Activated naive CD8-positive, alpha-beta T cell treated with anti-CD3 and anti-CD28 coated beads, Interleukin-2, amount 10 ng/mL, durations not matched to agents 7 days and 5 days (primary cell): ENCODE measurements at places on chromosomes 12 and 14. TPM values are rescaled to one million over a fixed set of nuclear protein-coding genes. Genes with fewer than 3 reads are reported as not detected.

DNA sequence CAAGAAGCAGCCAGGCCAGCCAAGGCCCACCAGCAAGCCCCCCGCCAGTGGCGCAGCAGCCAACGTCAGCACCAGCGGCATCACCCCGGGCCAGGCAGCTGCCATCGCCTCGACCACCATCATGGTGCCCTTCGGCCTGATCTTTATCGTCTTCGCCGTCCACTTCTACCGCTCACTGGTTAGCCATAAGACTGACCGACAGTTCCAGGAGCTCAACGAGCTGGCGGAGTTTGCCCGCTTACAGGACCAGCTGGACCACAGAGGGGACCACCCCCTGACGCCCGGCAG lies 15.0 kb downstream of the ORAI1 start:
- no peak overlapping the region for H3K27ac ChIP-seq
- no peak overlapping the region for H3K4me3 ChIP-seq
- no peak for DNase-seq
- H3K36me3 ChIP-seq: peaks cover 22% of the 10 kb centered on the region
- peaks cover 21% of the 10 kb centered on the region for H3K4me1 ChIP-seq

DNA sequence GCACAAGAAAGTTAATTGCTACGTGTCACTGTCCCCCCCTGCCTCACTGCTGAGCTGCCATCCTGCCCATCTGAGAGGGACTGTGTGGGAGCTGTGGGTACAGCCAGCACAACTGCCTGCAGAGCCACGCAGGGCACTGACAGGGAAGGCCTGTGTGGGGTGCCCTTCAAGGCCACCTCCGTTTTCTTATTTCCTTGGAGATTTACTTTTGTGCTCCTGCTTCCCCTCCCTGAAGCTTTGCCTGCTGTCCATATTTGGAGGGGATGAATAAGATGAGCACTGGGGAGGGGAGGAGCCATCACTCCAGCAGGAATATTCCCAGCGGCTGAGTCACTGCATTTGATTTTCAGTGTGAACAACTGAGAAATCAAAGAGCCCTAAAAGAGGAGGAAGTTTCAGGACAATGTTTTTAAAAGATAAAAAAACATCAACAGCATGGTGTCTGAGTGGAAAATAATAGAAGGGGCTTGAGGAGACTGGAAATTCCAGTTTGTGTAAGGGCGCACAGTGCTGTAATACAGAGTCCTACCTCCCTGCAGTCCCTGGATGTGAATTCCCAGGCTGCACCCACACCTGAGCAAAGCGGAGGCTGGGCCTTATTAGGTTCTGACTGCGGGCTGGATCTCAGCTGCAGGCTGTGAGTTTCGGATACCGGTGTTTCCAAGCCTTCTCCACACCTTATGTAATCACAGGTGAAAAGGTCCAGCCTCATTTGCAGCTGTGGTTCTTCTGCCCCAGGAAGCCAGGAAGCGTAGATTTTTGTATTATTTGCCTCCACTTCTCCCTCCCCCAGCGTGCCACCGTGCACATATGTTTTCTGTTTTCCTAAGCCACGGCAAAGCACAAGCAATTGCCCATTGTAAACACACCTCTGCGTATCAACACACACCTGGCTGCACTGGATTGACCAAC lies 192.6 kb upstream of the BCL2L14 start:
- peaks cover 21% of the 10 kb centered on the region for H3K4me1 ChIP-seq
- DNase-seq: no peak
- H3K36me3 ChIP-seq: peaks cover 30% of the 10 kb centered on the region
- H3K4me3 ChIP-seq: no peak overlapping the region
- H3K27ac ChIP-seq: no peak overlapping the region

- H3K4me1 ChIP-seq: peaks cover 22% of the 10 kb centered on the region
- H3K36me3 ChIP-seq: peaks cover 25% of the 10 kb centered on the region
- H3K27me3 ChIP-seq: no peaks in the 10 kb centered on the region
- H3K27ac ChIP-seq: no peak overlapping the region
- no peak overlapping the region for H3K4me3 ChIP-seq
Measured at GRCh38 chr14:52342849-52343596, 28.9 kb downstream of the PTGER2 start.

- DNase-seq: no peak
- H3K4me1 ChIP-seq: no peaks in the 10 kb centered on the region
- peaks cover 16% of the 10 kb centered on the region for H3K27me3 ChIP-seq
- no peak overlapping the region for H3K27ac ChIP-seq
Measured at GRCh38 chr14:76832503-76832988, 6.3 kb downstream of the LRRC74A start.

- peaks cover 20% of the 10 kb centered on the region for H3K4me1 ChIP-seq
- H3K27ac ChIP-seq: no peak overlapping the region
- no peak for DNase-seq
- H3K4me3 ChIP-seq: no peak overlapping the region
- no peaks in the 10 kb centered on the region for H3K27me3 ChIP-seq
Measured at GRCh38 chr12:93186131-93186530, 191.6 kb upstream of the NUDT4 start.

GRCh38 chr14:24059841-24060388 lies 8.1 kb downstream of the CARMIL3 start:
- DNase-seq: no peak
- peaks cover 2% of the 10 kb centered on the region for H3K27me3 ChIP-seq
- peaks cover 2% of the 10 kb centered on the region for H3K4me1 ChIP-seq
- no peak overlapping the region for H3K27ac ChIP-seq
- H3K36me3 ChIP-seq: no peaks in the 10 kb centered on the region
- H3K4me3 ChIP-seq: no peak overlapping the region

- H3K36me3 ChIP-seq: no peaks in the 10 kb centered on the region
- no peaks in the 10 kb centered on the region for H3K27me3 ChIP-seq
- no peak overlapping the region for H3K27ac ChIP-seq
- H3K4me1 ChIP-seq: no peaks in the 10 kb centered on the region
Measured at GRCh38 chr14:94539181-94539580, 22.1 kb upstream of the SERPINA4 start.

Gene CCDC38
- not detected for total RNA-seq

DNA sequence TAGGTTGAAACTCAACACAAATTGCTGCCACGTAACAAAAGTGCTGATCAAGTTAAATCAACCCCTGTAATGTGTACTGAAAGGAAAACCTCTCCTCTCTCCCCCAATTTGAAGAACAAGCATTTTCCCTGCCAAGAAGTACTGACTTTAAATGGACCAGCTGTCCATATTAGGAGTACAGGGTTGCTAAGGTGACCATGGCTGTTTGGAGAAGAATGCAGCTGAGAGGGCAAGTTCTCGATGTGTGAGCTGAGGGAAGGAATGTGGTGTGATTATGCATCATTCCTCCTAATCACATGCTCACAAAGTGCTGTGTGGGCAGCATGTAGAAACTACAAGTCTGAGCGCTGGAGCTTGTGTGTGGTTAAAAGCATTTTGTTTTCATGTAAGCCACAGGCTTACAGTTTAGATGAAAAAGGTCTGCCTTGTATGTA lies 50.9 kb upstream of the CCT2 start:
- H3K4me1 ChIP-seq: peaks cover 9% of the 10 kb centered on the region
- H3K36me3 ChIP-seq: peaks cover 13% of the 10 kb centered on the region
- H3K27ac ChIP-seq: no peak overlapping the region

- no peaks in the 10 kb centered on the region for H3K36me3 ChIP-seq
- H3K4me1 ChIP-seq: no peaks in the 10 kb centered on the region
- H3K27ac ChIP-seq: no peak overlapping the region
- peaks cover under 1% of the 10 kb centered on the region for H3K27me3 ChIP-seq
- no peak for DNase-seq
Measured at GRCh38 chr12:105949391-105949790, 189.4 kb downstream of the NUAK1 start.

Gene ATL1
- total RNA-seq: 1.5 TPM

Gene HIGD1C
- total RNA-seq: not detected

Gene LHX5
- not detected for total RNA-seq

DNA sequence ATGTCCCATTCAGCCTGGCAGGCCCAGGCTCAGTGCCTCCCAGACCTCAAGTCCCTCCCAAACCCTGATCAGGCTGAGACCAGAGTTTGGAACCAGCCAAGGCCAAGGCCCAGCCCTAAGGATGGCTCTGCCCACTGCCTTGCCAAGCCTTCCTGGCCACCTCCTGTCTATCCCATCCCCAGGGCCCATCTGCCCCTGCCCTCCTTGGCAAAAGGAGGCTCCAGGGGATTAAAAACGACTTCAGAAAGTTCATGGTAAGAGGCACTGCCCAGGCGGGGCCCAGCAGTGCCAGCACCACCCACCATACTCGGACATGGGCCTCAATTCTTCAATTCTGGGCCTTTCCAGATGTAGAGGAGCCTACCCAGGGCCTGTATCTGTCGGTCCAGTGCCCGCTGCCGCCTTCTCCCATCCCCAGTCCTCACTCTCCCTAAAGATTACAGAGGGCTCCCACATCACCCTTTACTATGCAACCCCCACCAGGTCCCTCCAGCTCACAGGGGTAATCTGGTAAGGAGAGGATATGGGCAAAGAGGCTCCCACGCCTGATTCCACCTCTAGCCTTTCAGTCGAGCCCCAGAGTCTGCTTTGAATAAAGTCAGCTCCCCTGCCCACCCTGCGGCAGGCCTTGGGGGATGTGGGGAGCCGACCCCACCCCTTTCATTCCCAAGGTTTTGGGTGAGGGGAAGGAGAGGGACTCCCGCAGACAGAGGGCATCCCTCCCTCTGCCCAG lies 932 bp downstream of the ADCY6 start:
- no peak overlapping the region for H3K27ac ChIP-seq
- no peak for DNase-seq
- no peaks in the 10 kb centered on the region for H3K36me3 ChIP-seq
- H3K27me3 ChIP-seq: peaks cover 57% of the 10 kb centered on the region
- peaks cover 6% of the 10 kb centered on the region for H3K4me1 ChIP-seq
- peak overlapping the region; percentile 30 for H3K4me3 ChIP-seq

- no peak within 1 kb of the TSS for H3K4me3 ChIP-seq
- H3K36me3 ChIP-seq: no peaks in the 10 kb centered on the region
- no peak within 1 kb of the TSS for H3K27ac ChIP-seq
- H3K27me3 ChIP-seq: peaks cover 30% of the 10 kb centered on the region
- H3K4me1 ChIP-seq: no peaks in the 10 kb centered on the region
- DNase-seq: no peak
Measured at GRCh38 chr12:40691913-40692764, at the start of gene CNTN1. Gene CNTN1 (plus strand): TSS chr12:40692439.

Gene WNT1
- 2.0 TPM for total RNA-seq

DNA sequence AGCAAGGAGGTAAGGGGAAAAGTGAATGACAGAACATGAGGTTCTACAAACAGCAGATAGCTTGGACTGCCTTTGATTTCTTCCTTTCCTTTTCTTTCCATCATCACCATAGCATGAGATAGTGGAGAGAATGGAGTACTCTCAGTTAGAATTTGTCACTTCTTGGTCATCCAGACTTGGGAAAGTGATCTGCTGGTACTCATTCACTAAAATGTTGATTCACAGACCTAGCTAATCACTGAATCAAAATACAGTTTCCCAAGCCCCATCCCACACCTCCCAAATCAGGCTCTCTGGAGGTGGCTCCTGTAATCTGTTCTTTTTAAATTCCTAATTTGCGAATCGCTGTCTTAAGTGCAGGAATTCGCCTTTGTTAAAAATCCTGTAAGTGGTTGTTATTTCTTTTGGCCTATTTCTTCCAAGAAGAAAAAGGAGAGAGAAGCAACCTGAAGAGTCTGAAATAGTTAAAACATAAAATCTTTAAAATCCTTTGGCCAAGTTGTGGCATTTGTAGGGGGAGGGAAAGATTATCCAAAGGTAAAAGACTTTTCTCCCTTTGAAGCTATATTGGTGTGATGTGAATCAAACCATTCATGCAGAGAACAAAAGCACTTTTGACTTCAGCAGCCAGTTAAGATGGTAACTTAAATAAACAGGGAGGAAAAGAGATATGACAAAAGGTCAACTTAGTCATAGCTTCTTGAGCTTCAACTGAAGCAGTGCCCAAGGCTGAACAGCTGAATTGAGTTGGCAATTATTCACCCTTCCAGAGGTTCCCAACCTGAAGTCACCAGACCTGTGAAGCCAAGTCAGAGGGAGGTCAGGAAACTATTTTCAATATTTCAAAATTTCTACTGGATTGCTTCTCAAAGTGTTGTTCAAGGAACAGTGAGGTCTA lies 255.1 kb upstream of the KRR1 start:
- no peaks in the 10 kb centered on the region for H3K36me3 ChIP-seq
- no peak overlapping the region for H3K4me3 ChIP-seq
- H3K4me1 ChIP-seq: no peaks in the 10 kb centered on the region
- no peak overlapping the region for H3K27ac ChIP-seq
- no peak for DNase-seq

Gene TMEM30B
- total RNA-seq: 1.4 TPM

DNA sequence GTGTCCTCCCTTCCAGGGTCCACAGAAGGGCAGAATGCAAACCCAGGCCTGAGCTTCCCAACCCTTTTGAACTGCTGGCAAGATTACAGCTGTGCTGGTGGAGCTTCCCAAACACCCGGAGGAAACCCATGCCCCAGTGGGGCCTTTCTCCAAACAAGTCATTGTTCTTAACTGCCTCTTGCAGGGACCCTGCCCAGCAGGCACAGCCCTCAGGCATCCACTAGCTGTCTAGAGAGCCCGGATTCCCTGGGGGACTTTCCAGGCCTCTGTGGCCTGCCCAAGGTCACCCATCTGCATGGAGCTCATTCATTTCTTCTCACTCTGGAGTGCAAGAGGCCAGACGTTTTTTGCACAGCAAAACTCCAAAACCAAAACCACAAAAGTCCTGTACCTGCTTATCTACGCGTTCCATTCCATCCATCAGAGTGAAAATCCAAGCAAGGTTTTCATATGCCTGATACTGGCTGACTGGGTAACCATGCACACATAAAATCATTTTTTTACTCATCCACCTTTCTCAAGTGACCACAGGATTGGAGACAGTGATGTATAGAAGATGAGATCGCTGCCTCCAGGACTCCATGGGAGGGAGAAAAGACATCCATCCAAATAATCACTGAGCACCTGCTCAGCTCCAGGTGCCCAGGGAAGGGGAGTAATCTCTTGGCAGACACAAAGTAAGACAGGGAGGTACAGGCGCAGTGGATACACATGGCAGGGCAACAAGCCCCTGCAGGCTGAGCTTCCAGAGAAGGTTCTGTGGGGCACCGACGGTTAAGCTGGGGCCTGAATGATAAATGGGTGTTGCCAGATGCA lies 17.2 kb upstream of the BDKRB2 start:
- H3K4me3 ChIP-seq: no peak overlapping the region
- H3K27ac ChIP-seq: no peak overlapping the region
- H3K27me3 ChIP-seq: peaks cover 16% of the 10 kb centered on the region
- no peaks in the 10 kb centered on the region for H3K36me3 ChIP-seq

- peaks cover 7% of the 10 kb centered on the region for H3K36me3 ChIP-seq
- no peak overlapping the region for H3K4me3 ChIP-seq
- peaks cover 32% of the 10 kb centered on the region for H3K4me1 ChIP-seq
- no peak for DNase-seq
- H3K27me3 ChIP-seq: peaks cover 7% of the 10 kb centered on the region
Measured at GRCh38 chr12:76035045-76035444, 3.5 kb upstream of the PHLDA1 start.

Gene BIN2
- total RNA-seq: 164 TPM

Gene RACGAP1
- total RNA-seq: 135 TPM

DNA sequence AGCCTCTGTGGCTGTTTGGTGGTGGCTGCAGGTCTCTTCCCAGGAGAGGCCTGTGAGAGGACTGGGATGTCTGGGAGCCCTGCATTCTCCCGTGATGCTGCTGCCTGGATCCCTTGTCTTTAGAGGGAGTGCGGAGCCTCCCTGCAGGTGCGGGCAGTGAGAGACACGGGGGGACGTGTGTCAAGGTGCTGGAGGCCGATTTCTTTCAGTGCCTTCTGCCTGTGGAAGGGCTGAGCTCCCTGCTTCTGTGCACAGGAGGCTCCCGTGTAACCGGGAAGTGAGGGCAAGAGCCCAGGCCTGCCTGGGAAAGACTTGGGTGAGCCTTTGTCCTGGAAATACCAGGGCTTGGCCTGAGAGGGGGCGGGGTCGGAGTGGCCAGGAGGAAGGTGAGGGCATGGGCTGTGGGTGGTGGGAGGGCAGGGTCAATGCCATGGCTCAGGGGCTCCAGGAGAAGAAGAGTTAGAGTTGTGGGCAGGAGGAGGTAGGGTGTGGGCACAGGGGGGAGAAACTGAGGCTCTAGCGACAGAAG lies 372.2 kb downstream of the TMEM121 start:
- no peak for DNase-seq
- peaks cover 6% of the 10 kb centered on the region for H3K4me1 ChIP-seq
- H3K36me3 ChIP-seq: no peaks in the 10 kb centered on the region
- no peak overlapping the region for H3K27ac ChIP-seq
- H3K27me3 ChIP-seq: peaks cover 15% of the 10 kb centered on the region
